ENCODE measurements at places on chromosomes 3 and 15. TPM values are rescaled to one million over a fixed set of nuclear protein-coding genes. Genes with fewer than 3 reads are reported as not detected.

DNA sequence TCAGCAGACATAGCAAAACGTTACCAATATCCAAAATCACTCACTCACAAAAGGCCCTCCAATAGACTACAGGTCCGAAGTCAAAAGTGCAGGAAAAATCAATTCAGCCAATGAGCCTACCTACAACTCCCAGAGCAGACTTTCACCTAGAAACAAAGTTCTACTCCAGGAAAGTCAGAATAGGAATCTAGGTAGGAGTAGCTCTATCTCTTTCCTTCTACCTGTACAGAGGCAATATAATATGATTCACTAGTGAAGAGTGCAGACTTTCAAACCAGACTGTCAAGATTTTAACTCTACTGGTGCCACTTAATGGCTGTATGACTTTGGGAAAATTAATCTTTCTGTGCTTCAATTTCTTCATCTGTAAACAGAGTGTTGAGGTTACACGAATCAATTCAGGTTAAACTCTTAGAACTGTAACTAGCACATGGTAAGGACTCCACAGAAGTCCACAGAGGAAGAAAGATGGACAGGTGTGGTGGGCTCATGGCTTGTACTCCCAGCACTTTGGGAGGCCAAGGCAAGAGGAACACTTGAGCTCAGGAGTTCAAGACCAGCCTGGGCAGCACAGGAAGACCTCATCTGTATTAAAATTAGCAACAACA lies 9.4 kb downstream of the DCUN1D1 start:
- DNase-seq, result no peak

- no peak for DNase-seq
These were observed 184.0 kb downstream of the BCHE start for GRCh38 chr3:165653130-165653778.

GRCh38 chr3:47475029-47475569 lies 642 bp downstream of the SCAP start:
- DNase-seq, result no peak

- no peak for DNase-seq
These were observed 69.0 kb downstream of the ANKRD28 start for GRCh38 chr3:15728766-15729165.

DNA sequence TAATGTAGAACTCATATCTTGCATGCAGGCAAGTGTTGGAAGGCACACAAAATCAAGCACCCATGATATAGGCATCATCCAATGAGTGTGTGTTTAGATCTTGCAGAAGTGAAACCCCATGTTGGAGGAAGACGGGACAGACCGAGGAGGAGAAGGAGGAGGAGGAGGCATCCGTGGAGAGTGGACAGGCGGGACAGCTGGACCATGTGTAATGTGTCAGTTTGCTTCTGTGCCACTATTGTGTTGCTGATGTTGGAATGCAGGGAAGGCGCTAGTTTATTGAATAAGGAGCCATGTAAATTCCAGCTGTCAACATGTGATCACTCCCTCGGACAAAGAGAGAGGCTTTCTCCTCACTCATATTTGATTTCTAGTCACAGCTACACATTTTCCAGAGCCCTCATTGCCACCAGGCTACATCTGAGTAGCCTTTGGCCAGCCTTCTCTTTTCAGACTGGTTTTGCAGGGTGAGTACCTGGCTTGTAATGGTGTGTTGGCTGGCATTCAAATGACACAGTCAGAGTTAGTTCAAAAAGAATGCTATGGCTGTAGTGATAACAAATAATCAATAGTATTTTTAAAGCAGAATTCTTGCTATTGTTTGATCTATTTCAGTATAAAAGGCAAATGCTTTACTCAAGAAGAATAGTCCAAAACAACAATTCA lies 1037.6 kb upstream of the NR2F2 start:
- DNase-seq, result no peak

DNA sequence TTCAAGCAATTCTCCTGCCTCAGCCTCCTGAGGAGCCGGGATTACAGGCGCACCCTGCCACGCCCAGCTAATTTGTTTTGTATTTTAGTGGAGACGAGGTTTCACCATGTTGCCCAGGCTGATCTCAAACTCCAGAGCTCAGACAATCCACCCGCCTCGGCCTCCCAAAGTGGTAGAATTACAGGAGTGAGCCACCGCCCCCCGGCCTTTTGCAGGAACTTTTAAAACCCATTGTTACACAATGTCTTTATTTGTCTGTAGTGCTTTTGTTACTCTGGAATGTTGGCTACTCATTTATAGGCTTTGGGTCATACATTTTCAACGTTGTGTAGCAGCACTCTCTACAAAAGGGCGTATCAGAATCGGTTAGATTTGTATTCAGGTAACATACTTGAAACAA lies 499.1 kb downstream of the ROBO2 start:
- DNase-seq, result no peak

- no peak for DNase-seq
These were observed 106.8 kb downstream of the MBNL1 start for GRCh38 chr3:152375546-152375945.

- DNase-seq, result peak; percentile 34
These were observed 73.0 kb downstream of the OXNAD1 start for GRCh38 chr3:16337856-16338540.

DNA sequence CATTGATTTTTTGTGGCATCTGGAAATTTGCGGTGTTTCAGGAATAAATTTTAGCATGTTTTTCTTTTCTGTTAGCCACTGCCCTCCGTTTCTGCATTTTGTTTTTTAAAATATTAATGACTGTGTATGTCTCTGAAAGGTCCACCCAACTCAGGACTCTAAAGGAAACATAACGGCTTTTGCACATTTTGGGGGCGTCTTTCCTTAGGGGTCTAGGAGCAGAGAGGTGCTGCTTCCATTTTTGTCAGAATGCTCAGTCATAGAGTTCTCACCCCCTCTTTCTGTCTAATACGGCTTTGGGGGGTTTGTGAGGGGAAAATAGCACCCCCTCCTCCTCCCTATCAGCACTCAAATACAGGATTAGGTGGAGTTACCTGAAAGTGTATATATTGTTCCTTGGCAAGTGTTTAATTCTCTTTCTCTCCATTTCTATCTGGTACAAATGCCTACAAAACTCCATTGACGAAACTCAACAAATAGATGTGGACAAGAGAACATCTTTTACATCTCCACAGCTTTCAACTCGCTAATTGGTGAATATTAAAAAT lies 219.4 kb downstream of the MEIS2 start:
- DNase-seq, result no peak

ROPN1 gene
- 2.0 TPM for total RNA-seq

CD86 gene
- total RNA-seq, result 1.7 TPM

CKMT1A gene
- 229 TPM for total RNA-seq
